ENCODE measurements at places on chromosomes 3 and 15.

GRCh38 chr3:4343258-4343657 lies 40.1 kb downstream of the SETMAR start:
- DNase-seq: no peak

DNA sequence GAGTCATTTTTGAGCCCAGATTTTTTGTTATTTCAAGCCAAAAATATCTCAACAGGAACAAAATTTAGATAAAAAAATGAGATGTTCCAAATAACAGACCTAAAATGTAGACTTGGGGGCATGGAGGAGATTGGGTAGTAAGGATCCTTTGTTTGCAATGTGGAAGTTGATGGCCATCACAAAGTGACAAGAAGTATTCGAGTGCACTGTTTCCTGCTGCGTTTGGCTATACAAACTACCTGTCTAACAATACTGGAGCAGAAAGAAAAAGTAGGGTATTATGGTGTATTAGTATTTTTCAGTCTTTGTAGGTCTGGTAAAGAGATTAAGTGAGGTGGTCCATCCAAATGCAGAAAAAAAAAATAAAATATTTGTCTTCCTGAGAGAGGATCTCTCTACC lies 284.2 kb downstream of the C3orf38 start:
- DNase-seq: no peak

GRCh38 chr3:68817243-68817642 lies 115.1 kb downstream of the TAFA4 start:
- no peak for DNase-seq

DNA sequence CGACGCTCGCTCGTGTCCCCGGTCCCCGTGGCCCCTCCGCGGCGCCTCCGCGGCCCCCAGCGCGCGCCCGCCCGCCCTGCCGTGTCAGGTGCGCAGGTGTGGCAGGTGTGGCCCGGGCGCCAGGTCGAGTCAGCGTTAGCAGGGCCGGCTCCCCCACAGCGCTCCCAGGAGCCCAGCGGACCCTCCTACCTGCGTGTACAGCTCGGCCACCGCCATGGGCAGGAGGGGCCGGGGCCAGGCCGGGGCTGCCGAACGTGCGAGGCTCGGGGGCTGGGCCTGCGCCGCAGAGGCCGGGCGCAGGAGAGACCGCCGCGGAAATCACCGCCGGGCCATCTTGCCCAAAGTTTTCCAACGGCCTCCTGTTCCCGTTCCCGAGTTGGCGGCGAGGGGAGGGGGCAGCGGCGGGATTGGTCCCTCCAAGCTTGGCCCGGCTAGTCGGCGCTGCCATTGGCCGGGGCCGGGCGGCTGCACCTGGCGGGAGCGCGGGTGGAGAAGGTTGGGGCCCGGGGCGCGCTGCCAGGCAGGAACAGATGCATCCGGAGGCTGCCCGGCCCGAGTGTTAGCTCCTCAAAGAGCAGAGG lies at the start of gene MYO5C:
TSS of gene MYO5C (minus strand) at position 384 of the 581 bp plus-strand sequence. CDS start at position 216, 168 bp downstream.
- DNase-seq: no peak

GRCh38 chr3:99845331-99845730 lies 27.7 kb downstream of the CMSS1 start:
- DNase-seq: no peak

GRCh38 chr3:59774000-59774399 lies 724.2 kb upstream of the CFAP20DC start:
- DNase-seq: no peak

DNA sequence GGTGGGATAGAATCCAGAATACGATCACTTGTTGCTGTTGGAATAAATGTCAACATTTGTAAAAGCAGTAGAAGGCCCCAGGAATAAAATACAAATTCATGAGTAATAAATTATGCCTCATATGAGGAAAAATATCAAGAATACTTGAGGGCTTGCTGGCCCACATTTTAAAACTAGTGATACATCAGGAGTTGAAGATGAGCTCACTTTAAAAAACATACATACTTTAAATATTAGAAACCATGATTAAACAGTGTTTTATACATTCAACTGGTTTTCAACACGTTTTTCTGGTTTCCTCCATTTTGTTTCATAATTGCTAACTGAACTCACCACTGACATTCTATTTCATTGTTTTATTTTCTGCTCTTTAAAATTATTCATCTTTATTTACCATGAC lies 141.4 kb downstream of the TFG start:
- no peak for DNase-seq

DNA sequence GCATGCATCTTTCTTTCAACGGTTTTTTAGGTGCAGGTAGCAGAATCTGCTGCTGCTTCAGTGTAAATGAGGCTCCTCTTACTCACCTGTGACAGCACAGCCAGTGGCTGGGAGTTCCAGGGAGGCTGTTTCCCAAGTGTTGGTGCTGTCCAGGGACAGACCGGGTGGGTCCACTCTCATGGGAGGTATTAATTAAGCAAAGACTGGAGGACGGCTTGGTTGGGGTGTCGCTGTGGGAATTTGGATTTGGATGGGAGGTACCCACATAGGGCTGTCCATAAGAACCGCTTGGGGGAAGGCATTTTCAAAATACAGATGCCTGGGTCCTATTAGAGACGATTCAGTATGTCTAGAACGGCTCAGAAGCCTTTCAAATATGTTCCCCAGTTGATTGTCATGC lies 42.9 kb downstream of the SV2B start:
- no peak for DNase-seq

DNA sequence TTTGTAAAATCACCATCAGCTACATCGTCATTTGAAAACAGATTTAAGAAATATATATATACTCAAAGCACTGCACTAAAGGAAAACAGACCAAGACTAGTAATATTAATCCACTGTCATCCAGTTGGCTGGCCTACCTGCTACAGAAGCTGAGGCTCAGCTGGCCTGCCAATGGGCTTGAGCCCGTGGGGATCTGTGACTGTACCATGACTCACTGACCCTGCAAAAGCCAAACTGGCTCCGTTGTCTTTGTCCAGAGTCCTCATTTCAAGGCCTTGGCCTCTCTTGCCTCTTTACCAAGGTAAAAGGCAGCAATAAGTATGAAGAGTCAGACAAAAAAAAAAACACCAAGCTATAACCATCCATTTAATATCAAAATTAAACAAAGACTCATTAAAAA lies 463.5 kb upstream of the RASGRP1 start:
- DNase-seq: no peak

DNA sequence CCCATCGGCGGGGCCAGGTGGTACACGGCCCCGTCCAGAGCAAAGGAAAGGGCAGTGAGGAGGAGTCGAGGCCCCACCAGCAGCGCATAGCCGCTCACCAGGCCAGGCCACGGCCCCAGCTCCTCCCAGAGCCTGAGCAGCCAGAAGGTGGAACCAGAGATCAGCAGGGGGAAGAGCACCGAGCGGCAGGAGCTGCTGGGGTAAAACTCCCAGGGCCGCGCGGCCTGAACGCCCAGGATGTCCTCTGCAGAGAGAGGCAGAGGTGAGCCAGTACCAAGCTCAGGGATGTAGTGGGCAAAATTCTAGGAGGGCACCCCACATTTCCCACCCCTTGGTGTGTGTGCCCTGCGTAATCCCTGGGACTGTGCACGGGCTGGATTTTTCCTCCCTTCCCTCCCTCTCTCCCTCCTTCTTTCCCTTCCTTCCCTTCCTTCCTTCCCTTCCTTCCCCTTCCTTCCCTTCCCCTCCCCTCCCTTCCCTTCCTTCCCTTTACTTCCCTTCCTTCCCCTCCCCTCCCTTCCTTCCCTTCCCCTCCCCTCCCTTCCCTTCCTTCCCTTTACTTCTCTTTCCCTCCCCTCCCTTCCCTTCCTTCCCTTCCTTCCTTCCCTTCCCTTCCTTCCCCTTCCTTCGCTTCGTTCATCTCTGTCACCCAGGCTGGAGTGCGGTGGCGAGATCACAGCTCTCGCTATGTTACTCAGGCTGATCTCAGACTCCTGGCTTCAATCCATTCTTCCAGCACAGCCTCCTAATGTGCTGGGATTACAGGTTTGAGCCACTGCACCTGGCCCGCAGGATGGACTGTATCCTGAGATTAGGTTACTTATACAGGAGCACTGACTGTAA lies 6.3 kb upstream of the NCBP2 start:
- DNase-seq: no peak

DNA sequence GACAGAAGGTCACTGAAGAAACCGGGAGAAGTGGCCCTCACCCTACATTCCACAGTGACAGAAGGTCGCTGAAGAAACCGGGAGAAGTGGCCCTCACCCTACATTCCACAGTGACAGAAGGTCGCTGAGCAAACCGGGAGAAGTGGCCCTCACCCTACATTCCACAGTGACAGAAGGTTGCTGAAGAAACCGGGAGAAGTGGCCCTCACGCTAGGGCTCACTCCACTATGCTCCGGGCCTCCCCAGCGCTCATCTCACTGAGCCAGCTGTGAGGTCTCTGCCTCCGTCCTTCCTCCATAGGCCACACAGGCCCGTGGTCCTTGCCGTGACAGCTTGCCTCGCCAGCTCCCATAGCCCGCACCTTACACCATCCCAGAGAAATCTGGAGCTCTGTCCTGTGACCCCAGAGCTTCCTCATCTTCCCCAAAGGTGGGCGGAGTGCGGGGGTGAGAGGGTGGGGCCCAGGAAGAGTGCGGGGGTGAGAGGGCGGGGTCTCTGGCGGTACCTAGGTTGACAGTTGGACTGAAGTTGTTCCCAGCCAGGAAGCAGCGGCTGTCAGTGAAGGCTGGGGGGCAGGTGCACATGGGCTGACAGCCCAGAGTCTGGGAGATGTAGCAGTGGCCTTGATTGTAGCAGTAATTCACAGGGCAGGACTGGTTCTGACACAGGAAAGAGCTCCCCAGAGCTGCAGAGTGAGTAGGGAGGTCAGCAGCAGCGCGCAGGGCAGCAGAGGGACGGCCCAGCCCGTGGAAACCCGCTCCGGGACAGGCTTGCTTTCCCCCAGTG lies 32.0 kb downstream of the MUC20 start:
- no peak for DNase-seq

GRCh38 chr3:71166339-71167240 lies 416.9 kb downstream of the FOXP1 start:
- DNase-seq: no peak

DNA sequence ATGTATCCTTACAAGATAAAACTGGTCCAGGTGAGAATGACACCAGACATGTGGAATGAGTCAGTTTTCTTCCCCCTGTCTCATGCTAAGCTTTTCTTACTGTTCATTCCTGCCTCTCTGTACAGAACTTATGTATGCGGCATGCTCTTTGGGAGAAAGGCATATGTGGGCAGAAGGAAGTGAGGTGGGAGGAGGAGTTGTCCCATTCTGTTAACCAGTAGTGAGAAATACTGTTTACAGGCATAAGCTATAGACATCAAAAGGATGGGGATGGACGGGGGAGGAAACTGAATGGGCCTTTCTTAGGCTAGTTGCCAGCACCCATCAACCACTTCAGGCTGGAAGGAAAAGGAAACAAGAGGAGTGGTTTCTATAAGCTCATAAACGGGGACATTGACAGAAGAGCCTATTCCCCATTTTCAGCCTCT lies 143.6 kb upstream of the BHLHE40 start:
- DNase-seq: no peak

- no peak for DNase-seq
Observed at GRCh38 chr3:115246461-115247020, 99.5 kb upstream of the ZBTB20 start.

Measured in CD4-positive, alpha-beta T cell treated with Interleukin-1 beta for 1 hour (primary cell).